ENCODE measurements at places on chromosomes 13 and 19.
A peak's percentile ranks its signal among the peaks of the same experiment; 100 is the strongest.

- DNase-seq: no peak
These were observed 3.5 kb downstream of the SSBP4 start for GRCh38 chr19:18422530-18423191.

- no peak for DNase-seq
These were observed 152.4 kb upstream of the ATXN8OS start for GRCh38 chr13:69955271-69955670.

- no peak for DNase-seq
These were observed 2.6 kb downstream of the CPB2 start for GRCh38 chr13:46102255-46102605.

- no peak for DNase-seq
These were observed 389.9 kb upstream of the PCDH9 start for GRCh38 chr13:67619995-67620380.

DNA sequence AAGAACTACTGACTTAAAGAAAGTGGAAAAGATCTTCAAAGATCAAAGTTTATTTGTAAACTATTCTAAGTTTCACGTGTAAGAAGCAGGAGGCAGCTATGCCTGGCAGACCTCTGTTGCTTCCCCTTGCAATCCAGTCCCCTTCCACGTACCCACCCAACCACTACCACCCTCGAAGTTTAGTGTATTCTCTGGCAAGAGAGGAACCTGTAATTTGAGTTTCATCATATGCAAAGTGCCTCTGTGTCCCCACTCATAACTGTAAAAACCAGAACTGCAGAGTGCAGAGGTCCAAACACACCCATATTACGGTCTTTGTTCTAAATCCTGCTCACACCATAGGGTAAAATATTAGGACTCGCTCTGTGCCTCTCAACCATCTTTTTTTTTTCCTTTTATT, 75.8 kb upstream of the FRY start:
- no peak for DNase-seq

DNA sequence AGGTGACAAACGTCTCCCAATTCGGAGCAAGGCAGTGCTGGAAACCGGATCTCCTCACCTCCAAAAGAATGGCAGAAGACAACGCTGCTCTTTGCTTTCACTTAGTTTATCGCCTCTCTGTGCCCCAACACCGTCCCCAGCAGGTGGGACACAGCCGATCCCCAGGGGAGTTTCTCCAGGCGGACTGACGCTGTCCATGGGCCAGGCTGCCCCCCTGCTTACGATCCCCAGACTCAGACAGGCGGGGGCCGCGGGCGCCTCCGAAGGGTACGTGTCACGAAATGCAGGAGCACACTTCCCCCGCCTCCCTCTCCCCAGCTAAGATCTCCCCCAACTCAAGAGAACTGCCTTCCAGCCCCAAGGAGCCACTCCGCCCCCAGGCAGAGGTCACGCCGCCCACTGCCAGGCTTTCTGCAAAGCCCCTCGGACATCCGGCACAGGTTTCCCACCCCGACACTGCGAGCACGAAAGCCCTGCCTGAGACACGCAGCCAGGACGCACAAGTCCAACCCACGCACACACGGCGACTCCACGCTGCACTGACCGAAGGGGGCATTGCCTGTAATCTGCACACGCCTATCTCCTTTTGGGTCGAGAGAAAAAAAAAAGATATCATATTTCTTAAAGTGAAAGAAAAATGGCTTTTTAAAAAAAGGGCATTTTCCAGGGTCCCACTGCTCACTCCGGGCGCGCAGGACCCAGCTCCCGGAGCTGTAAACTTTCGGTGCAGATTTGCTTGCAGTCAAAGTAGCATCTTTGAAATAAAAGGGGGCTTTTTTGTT, 2.0 kb downstream of the SPRY2 start:
- DNase-seq: peak; percentile 17

- no peak for DNase-seq
These were observed 1221.7 kb upstream of the SPRY2 start for GRCh38 chr13:81562598-81562997.

DNA sequence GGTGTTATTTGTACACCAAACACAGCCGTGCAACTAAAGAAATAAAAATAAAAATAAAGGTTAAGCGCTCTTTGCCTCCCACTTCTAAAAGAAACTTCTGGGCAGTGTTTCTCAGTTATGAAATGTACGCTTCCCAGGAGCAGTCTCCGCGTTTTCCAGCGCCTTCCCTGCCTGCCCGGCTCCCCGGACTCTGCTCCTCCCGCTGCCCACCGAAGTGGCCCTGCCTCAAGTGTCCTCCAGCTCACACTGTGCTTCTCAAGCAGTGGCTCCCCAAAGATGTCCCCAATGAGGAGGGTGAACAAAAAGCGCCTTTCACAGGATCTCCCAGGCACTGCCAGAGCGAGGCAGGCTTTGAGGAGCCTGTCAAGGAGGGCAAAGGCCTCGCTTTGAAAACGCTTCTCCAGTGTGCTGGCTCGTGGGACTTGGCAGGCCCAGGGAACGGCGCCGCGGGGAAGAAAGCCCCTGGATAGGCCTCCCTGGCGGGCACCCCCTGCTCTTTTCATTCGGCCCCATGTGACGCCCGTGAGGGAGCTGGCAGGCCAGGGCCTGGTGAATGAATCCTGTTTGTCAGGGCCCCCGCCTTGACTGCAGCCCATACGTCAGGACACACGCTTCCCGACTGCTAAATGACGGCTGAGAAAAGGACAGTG, 187.1 kb downstream of the FOXO1 start:
- DNase-seq: no peak

- DNase-seq: no peak
These were observed 24.5 kb downstream of the RDH8 start for GRCh38 chr19:10037809-10038208.

- no peak for DNase-seq
These were observed 10.6 kb downstream of the PLPP2 start for GRCh38 chr19:280541-281009.

DNA sequence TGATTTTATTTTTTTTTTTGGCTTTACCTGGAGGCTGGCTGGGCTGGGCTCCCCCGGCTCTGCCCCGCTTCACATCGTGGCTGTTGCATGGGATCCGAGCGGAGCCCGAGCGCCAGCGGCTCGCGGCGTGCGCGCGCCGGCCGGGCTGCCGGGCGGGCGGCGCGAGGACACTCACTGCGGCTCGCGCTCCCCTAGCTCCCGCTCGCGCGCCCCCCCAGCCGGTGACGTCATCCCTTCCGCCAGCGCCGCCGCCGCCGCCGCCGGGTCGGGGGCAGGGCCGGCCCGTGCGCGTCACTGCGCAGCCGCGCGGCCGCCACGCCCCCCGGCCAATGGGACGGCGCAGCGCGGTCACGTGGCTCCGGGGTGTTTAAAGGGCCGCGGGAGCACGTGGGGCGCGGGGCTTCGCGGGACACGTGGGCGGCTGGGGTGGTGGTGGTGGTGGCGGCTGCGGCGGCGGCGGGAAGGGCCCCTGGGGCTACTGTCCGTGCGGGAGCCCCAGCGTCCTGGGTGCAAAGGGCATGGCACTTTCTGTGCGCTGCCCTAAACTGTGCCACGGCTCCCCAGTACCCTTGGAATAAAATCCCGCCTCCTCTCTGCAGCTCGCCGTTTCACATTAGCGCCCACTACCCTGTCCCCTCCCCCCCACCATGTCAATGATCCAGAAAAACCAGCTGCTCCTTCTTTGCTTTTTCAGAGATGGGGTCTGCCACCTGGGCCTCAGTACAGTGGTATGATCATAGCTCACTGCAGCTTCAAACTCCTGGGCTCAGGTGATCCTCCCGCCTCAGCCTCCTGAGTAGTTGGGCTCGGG, at the start of gene PTPRS:
TSS of gene PTPRS (minus strand) at position 176 of the 811 bp plus-strand sequence. CDS start 54,672 bp downstream, outside the sequence.
- peak; percentile 73 for DNase-seq

GRCh38 chr19:13155472-13156359, 5.5 kb downstream of the IER2 start:
- peak; percentile 59 for DNase-seq

DNA sequence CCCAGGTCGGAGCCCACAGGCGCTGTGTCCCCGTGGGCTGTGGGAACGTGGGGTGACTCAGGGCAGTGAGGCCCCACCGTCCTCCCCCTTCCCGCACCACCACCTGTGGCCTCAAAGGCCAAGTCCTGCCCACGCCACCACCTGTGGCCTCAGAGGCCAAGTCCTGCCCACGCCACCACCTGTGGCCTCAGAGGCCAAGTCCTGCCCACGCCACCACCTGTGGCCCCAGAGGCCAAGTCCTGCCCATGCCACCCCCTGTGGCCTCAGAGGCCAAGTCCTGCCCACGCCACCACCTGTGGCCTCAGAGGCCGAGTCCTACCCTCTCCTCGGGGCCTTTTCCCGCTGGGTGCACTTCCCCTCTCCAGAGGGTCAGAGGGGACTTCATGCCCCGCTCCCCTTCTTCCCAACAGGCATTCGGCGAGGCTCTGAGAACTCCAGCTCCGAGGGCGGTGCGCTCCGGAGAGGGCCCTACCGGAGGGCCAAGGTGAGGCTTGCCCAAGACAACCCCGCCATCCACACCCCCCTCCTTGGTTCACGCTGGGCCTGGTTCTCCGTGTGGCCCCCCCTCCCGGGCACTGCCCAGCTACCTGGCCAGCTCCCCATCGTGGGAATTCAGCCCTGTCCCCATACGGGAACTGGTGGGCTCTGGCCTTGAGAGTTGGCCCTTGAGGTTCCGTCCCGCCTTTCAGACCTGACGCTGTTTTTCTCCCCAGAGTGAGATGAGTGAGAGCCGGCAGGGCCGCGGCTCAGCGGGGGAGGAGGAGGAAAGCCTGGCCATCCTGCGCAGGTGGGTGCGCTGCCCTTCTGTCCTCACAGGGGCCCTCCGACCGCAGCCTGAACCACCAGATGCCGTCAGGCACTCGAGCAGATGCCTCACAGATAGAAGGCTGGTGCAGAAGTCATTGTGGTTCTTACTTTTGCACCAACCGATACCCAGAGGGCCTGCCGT, 27.4 kb upstream of the F7 start:
- no peak for DNase-seq

DNA sequence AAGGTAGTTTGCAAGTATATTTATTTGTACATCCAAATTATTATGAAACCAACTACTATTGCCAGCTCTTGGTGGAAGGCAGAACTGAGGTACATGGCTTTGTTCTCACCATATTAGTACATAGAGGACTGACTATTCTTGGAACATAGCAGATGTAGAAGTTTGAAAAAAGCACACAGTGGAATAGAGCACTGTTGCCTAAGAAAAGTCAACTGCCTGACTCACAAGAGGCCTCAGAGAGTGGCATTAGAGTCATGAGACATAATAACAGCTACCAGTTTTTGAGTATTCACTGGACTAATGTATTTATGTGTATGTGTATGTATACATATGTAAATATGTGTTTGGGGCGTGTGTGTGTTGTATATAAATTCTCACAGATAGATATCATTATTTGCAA, 8.3 kb upstream of the PCDH20 start:
- no peak for DNase-seq

DNA sequence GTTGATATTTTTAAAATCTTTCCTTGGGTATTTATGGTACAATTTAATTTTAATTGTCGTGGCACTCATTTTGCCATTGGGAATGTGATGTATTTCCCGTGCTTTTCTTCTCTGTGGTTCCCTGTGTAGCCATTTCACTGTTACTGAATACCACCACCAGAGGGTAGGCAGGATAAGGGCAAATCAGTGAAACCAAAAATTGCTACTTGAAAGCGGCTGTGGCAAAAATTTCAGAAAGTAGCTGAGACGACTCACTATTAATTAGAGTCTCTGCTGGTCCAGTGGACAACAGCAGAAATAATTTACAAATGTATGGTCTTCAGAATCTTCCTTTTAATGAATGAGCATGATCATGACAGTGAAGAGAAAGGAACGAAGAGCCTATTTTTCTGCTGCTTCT, 34.4 kb upstream of the MIR17HG start:
- DNase-seq: no peak

GRCh38 chr13:110134801-110135200, 172.2 kb downstream of the COL4A1 start:
- no peak for DNase-seq

GRCh38 chr19:38718747-38719543, 25.3 kb downstream of the CAPN12 start:
- DNase-seq: no peak

DNA sequence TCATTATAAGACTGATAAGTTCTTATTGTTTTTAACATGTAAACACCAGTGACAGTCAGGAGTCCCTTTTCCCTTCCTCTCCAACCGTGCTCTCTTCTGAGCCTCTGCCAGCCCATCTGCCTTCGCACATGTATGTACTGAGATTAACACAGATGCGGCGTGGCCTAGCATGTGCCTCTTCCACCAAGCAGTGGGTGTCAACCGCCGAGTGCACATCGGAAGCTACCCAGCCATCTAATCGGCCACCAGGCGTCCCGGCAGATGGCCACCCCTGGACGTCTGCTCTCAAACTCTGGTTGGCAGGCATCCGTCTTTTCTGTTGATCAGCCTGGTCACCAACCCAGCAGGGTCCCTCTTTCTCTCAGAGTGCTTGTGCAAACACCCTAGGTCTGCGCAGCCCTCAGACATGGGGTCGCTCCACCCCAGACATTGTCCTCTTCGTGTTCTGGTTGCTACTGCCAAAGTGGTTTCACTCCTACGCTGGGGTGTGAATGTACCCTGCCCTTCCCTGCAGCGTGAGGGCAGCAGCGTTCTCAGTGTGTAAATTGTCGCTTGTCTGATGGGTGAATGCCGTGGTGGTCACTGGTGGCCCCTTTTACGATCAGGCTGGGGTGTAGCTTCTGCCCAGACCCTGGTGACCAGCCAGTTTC, 57.7 kb upstream of the LDLR start:
- DNase-seq: no peak

- DNase-seq: no peak
These were observed 9.9 kb upstream of the CEACAM20 start for GRCh38 chr19:44539236-44539826.

- DNase-seq: no peak
These were observed 125.9 kb downstream of the COG6 start for GRCh38 chr13:39781381-39781780.

GRCh38 chr13:20499986-20500385, 25.7 kb downstream of the CRYL1 start:
- no peak for DNase-seq

DNA sequence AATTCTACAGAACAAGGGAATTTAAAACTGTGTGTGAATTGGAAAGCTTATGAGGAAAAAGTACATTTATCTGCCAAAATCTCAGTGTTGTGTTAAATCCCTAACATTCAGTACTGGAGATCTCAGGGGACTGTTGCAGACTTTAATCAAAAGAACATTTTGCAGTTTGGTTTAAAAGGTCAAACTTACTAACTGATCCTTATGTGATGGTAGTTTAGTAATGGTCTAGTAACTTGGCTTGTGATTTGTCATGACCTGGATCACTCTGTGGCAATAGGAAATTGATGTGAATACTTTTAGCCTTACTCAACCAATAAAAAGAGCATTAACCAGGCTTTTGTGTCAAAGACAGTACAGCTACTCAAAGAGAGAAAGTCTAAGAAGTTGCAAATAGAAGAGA, 862.1 kb upstream of the MIR17HG start:
- DNase-seq: no peak

All from stimulated activated CD4-positive, alpha-beta T cell treated with anti-CD3 and anti-CD28 coated beads, Interleukin-2, amount 100 ng/mL, for 24 hours (primary cell).